Brain (organoid and tissue), 16 donors: ENCODE measurements at places on chromosomes 3 and 15. TPM values are rescaled to one million over a fixed set of nuclear protein-coding genes. Genes with fewer than 3 reads are reported as not detected.

DNA sequence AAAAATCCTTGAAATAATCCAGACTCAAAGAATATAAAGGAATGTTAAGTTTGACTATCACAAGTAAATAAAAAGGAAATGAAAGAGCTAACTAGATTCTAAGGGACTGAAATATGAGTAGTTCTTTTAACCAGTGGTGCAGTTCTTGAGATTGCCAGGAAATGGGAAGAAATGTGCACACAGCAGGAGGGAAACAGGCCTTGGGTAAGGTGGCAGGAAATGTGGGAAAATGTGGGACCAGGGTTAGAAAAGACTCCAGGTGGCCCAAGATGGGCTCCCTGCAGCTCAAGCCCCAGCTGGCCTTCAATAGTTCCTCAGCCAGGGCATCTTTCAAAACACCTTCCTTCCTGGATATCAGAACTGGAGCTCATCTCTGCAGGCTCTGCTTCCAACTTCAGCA is 181.3 kb downstream of the ISL2 start:
- no peak for DNase-seq

CHRM5 gene
- 4.4 TPM for polyA plus RNA-seq

- no peak for DNase-seq
These were observed 72.3 kb downstream of the CHSY1 start for GRCh38 chr15:101179341-101180153.

DNA sequence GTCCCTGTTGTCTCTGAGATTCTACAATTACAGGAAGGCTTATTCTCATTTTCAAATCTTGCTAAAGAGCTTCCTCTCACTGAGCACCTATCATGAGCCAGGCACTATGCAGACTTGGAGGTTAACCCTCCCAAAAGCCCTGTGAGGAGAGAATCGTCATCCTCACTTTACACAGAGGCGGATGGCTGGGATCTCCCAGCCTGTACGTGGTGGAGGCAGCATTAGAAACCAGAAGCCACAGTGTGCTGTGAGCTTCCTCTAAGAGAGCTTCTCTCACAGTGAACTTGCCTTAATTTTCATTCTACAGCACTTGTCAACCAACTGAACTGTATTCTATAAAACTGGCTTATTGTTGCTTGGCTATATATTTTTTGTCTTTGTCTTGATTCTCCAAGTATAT is 6.1 kb upstream of the DGKG start:
- no peak for DNase-seq

SERINC4 gene
- 0.22 TPM for polyA plus RNA-seq

GRCh38 chr3:43637702-43638101 is 15.9 kb upstream of the ANO10 start:
- DNase-seq = no peak

STXBP5L gene
- polyA plus RNA-seq = 5.1 TPM

DNA sequence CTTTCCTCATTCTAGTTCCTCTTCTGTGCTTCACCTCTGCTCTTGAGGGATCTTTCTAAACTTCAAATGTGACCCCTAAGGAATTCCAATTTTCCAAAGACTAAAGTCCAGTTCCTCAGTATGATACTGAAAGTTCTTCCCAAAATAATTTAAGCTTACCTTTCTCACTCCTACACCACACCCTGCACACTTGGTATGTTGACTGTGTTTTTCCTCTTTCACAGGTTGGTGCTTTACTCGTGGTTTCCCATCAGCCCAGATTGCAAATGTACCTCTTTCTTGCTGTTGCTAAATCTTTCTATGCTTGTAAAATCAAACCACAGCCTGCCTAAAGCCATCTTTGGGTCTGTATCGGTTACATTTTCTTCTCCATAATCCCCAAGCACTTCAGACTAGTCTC is 30.5 kb upstream of the CLDN16 start:
- DNase-seq = no peak

- DNase-seq = no peak
These were observed 908 bp downstream of the CCNB2 start for GRCh38 chr15:59105854-59106253.

DNA sequence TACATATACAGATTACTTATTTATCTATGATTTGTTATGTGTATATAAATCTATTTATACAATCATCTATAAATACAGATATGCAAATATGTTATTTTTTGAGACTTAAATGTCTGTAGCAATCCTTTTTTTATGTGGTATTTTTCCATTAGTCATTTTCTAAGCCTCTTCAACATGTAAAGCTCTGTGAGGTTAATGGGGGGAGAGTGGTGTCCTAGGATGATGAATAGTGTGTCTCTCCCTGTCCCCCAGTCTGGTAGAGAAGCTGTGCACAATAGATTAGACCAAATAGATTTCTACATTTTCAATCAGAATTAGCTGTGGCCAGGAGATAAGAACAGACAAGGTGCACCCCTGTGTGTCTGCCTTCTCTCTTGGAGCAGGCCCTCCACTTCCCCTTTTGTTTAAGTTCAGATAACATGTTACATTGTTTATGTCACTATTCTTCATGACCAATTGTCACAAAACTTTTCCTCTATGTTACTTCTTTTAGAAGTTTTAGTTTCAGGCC is 453.9 kb downstream of the LPP start:
- no peak for DNase-seq

DNA sequence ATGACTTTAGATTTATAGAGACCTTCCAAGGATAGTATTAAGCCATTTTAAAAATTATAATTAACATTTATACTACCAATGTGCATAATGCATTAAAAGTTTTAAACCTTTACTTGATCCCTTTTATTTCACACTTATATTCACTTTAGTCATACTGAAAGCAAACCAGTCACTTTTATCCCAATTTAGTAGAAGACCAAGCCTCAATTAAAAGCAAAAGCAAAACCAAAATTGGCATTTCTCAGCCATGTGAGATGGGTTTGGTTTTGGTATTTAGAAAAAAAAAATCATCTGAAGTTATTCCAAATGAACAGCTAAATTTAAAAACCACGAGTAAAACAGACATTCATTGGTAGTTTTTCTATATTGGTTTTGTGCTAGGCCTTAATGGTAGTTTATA is 249.4 kb downstream of the LPP start:
- no peak for DNase-seq

GOLGA8H gene
- not detected for polyA plus RNA-seq

DNA sequence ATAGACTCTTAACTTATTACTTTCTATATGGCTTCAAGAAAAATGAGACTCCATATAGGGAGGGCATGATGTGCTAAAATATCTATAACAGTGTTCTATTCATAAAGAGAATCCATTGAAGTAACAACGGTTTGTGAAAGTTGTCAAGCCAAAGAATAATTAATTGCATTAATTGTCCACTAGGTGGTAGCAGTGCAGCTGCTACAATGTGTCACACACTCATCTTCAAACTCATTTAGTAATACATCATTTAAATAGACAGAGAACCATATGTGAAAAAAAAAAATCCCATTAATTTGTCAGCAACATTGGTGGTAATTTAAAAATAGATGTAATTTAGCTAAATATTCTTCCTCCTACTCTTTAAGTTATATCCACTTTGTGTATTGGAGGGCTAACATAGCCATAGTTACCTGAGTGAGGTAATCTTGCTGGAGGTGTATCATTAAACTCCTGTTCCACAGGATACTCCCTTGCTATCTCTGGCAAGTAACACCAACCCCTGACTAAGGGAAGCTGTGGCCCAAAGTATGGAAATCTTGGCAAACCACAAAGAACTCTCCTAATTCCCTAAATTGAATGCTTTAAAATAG is 3.7 kb upstream of the CPA3 start:
- DNase-seq = peak; percentile 36

DNA sequence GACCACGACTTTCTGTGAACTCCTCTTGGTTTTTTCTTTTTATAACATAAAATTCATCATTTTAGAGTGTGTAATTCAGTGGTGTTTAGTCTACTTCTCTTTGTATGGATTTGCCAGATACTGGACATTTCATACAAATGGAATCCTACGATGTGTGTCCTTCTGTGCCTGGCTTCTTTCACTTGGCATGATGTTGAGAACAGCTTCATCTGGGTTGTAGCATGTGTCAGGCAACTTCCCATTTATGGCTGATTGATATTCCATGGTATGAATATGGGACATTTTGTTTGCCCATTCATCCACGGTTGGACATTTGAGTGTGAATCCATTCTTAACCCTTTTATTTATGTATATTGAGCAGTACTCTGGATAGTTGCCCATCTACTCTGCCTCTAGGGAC is 82.7 kb upstream of the KLF13 start:
- no peak for DNase-seq

ITIH1 gene
- polyA plus RNA-seq = not detected

GRCh38 chr3:29525254-29525881 is 244.5 kb downstream of the RBMS3 start:
- DNase-seq = no peak

FES gene
- polyA plus RNA-seq = 4.1 TPM
